ENCODE measurements at places on chromosomes 16 and 17.

DNA sequence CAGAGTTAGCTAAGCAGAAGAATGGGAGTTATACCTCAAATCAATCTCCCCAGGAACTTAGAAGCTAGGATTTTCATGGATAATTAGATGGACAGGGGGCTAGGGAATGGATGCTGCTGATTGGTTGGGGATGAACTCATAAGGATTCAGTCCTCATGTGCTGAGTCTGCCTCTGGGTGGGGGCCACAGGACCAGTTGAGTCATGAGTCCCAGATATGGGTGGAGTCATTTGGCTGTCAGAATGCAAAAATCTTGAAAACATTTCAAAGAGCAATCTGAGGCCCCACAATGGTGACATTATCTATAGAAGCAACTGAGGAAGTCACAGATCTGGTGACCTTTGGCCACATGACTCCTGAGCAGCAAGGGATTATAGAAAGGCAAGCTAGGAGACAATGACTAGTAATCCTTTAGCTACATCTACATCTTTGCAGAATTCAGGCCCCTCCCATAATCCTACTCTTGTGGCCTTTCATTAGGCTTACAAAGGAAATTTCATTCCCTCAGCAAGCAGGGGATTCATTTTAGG is 82.6 kb upstream of the CCL2 start:
- DNase-seq = peak; percentile 65

GRCh38 chr16:46720619-46721018 is 27.5 kb downstream of the MYLK3 start:
- DNase-seq = no peak

DNA sequence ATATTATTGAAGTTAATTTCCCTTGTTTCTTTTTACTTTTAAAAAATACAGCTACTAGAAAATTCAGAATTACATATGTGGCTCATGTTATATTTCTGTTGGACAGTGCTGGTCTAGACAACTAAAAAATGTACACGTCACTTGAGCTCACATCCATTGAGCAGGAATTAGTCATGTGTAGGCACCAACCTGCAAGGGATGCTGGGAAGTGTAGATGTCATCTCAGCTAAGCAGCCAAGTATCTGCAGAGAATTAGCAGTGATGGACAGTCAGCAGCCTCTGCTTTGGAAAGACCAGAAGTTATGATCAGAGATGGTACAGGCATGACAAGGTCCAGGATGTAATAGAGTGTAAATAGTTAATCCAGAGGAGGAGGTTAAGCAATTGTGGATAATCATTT is 87.1 kb upstream of the HS3ST2 start:
- no peak for DNase-seq

- no peak for DNase-seq
Observed at GRCh38 chr16:83948914-83949723, 3.9 kb upstream of the OSGIN1 start.

GRCh38 chr16:53629151-53629550 is 74.5 kb downstream of the RPGRIP1L start:
- DNase-seq = no peak

Data from suppressor macrophage (primary cell).